ENCODE measurements at places on chromosomes 1 and 21. TPM values are rescaled to one million over a fixed set of nuclear protein-coding genes. Genes with fewer than 3 reads are reported as not detected.

- no peak for DNase-seq
Measured at GRCh38 chr1:203151362-203152157, 24.0 kb downstream of the ADORA1 start.

DNA sequence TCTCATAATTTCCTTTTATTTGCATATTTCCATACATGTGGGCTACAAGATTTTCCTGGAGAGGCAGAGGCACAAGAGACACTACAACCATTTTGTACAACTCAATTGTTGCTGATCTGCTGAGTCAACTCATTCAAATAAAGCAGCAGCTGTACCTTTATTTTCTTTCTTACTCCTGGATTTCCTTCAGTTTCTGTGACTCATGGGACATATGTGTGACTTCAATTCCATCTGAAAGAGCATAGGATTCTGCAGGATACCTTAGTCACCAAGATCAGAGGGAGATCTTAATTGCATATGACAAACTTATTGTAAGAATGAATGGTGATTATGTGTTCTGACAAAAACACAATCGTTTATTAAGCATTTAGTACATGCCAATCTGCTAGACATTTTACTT, 2219.4 kb downstream of the NCAM2 start:
- DNase-seq: no peak

DNA sequence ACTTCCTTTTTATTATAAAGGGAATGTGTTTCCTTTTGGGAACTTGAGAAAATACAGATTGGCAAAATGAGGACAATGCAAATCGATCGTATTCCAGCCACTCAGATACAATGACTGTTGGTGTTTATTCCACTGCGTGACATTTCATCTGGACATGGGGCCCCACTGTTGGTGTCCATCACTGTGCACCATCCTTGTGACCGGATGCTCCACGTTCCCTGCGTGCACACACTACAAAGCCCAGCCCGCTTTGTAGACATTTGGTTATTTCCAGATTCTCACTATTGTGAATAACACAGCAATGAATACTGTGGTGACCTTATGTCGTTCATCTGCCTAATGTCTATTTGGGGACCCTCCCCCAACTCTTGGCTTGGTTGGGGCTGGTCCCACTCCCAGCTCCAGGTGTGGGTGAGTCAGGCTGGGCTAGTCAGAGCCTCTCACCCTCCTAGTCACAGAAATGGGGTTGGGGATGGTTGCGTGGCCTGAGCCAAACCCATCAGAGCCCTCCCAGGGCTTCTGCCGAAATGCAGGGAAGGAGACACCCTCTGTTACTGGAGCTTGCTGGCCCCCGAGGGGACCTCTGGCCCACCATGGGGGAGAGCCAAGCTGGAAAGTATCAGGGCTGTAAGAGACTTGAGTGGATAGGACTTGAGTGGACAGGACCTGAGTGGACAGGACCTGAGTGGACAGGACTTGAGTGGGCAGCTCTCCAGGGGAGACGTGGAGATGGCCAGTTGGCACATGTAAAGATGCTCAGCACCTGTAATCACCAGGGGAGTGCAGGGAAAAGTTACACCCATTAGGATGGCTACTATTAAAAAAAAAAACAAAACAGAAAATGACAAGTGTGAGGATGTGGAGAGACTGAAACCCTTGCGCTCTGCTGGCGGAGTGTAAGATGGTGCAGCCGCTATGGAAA, 57.1 kb upstream of the ADARB1 start:
- DNase-seq: no peak

DNA sequence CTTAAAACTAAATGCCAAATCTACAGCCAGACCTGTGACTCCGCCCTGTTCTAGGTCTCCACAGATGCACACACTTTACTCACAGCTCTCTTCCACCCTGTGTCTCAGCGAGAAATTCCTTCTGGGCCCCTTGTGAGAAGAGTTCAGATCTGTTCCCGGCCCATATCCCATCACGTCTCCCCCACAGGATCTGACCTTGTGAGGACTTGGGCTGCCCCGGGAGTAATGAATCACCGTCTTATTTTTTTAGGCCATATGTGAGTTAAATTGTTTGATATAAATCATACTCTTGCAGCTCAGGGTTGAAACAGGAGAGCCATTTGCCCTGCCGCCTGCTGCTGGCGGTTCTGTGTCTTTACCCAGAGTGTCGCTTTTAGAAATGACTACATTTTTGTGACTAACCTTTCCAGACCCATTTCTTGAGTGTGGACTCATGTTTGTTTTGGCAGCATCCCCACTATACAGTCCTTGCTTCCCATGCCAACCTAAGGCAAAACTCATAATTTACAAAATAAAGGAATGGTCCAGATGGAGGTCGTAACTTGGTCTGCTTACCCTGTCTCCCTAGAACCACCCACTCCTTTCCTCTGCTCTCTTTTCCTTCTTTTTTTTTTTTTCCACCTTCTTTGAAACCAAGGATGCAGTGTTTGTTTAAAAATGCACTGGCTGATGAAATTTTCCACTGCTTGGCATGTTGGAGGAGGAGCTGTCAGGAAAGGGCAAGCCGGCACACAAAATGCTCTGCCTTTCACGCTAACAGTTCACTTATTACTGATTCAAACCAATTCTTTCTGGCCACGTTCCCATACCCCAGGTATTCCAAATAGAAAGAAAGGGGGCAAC, 98.0 kb upstream of the C1orf105 start:
- DNase-seq: peak; percentile 85

The FAM163A gene
- under 0.01 TPM for total RNA-seq

- DNase-seq: peak; percentile 90
Measured at GRCh38 chr1:16367968-16368890, 1.2 kb downstream of the SZRD1 start.

DNA sequence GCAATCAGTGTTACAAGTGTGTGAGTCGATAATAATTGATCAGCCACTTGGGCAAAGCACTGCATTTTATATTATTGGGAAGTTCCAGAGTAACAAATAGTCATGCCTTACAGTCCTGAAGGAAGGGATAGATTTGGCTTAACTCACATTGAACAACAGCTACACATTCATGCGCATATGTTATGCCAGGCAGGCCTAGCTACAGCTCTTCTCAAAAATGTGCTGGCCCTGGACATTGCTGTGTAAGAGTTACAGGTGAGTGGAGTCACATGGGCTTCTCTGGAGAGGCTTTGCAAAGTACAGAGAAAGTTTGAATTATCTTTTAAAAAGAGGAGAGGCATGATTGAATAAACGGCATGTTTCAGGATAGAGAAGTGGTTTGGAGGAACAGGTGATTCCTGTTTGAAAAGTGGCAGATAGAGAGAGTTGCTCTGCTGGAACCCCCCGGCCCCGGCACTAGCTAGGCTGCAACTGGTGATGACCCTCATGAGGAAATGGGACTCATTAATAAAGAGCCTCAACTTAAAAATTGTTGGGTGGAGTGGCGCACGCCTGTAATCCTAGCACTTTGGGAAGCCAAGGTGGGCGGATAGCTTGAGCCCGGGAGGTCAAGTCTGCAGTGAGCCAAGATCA, 200.6 kb downstream of the CRB1 start:
- DNase-seq: no peak

- no peak for DNase-seq
Measured at GRCh38 chr1:19377812-19378718, 65.9 kb downstream of the SLC66A1 start.

GRCh38 chr1:101595881-101596374, 359.1 kb downstream of the S1PR1 start:
- DNase-seq: no peak

DNA sequence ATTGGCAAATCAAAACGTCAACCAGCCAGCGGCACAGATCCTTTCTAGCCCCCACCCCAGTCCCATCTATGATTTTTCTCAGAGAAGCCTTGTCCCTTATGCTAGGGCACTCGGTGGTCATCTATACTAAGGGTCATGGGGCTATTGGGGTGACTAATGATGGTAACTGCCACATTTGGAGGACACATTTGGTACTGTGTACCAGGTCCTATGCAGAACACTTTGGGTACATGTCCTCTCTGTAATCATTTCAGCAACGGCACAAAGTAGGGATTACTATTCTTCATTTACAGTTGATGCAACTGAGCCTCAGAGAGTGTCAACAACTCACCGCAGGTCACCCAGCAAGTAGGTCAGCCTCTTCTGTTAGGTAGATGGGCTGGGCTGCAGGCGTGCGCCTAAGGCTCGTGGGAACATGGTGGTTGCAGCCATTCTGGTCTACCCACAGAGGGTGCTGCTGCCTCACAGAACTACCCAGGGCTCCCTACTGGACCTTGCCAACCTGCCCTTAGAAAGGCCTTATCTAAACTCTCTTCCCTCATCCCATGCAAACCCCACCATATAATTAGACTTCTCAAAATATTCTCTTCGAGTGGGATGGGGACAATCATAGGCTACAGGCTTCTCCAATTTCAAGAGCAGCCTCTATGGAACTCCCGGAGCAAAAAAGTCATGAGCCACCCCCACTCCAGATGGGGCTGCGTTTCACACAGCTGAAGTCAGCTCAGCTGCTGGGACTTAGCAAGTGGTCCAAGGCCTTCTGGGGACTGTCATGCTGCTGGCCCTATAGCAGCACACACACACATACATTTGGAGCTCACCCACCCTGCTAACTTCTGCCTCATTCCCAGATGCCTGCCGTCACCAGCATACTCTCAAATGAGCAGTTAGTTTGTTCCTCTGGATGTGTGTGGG, 5.8 kb upstream of the SDHB start:
- DNase-seq: peak; percentile 72

- DNase-seq: no peak
Measured at GRCh38 chr1:43586136-43586731, 55.6 kb downstream of the PTPRF start.

DNA sequence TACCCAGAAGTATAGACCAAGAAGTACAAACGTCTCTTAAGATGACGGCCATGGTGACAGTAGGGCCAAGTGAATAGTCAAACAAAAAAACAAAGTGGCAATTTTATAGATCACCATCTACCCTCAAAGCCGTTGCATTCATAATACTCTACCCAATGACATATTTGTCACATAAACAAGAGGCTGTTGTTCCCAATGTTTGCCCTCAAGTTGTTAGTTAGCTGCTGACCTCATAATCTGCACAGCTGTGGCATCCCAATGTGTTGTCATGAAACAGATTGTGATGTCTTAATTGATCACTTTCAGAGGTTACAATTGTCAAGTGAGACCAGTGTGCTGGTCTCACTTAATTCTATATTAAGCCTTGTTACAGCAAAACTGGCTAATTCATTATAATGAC, 333.8 kb downstream of the ST6GALNAC3 start:
- no peak for DNase-seq

All from fibroblast of villous mesenchyme (primary cell).